ENCODE measurements at places on chromosomes 2 and 18. TPM values are rescaled to one million over a fixed set of nuclear protein-coding genes. Genes with fewer than 3 reads are reported as not detected.

GRCh38 chr2:206840999-206841398 lies 75.6 kb downstream of the FASTKD2 start:
- DNase-seq: no peak

PLA2R1 gene
- 1.9 TPM for polyA plus RNA-seq

- peak; percentile 78 for DNase-seq
Measured at GRCh38 chr2:13006829-13007717, 290.3 kb downstream of the TRIB2 start.

DNA sequence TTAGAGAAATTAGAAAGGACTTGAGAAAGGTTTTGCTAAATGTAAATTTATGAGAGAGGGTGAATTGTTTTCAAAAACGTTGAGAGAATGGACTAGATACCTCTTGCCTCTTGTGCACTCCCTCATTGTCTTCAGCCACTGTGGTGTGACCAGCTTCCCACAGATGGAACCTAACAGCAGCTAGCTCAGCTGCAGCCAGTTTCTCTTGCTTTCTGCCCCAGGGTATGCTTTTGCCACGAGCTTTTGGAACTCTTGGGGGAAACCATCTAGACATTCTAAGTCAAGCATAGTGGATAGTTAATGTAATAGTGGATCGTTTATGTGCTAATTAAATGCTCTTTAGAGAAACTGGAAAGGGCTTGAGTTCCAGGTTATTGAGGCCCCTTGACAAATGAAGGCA lies 288.2 kb downstream of the CTNNA2 start:
- no peak for DNase-seq

- no peak for DNase-seq
Measured at GRCh38 chr18:4802296-4802695, 347.2 kb upstream of the DLGAP1 start.

DNA sequence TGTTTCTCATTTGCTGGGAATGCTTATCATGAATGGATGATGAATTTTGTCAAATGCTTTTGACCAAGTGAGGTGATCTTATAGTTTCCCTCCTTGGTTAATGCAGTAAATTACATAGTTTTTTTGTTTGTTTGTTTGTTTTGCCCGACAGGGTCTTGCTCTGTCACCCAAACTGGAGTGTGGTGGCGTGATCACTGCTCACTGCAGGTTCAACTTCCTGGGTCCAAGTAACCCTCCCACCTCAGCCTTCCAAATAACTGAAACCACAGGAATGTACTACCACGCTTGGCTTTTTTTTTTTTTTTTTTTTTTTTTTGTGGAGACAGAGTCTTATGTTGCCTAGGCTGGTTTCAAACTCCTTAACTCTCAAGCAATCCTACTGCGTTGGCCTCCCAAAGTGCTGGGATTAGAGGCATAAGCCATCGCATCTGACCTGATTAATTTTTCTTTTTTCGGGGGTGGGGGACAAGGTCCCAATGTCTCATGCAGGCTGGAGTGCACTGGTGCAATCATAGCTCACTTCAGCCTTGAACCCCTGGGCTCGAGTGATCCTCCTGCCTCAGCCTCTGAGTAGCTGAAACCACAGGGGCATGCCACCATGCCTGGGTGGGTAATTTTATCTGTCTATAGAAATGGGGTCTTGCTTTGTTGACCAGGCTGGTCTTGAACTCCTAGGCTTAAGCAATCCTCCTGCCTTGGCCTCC lies 48.6 kb downstream of the SMAD2 start:
- no peak for DNase-seq

- no peak for DNase-seq
Measured at GRCh38 chr18:22267225-22267624, 97.8 kb downstream of the GATA6 start.

- DNase-seq: no peak
Measured at GRCh38 chr2:217185265-217185995, 325.6 kb upstream of the TNP1 start.

Data from forelimb muscle (tissue), 1 donor.